ENCODE measurements at places on chromosomes 3 and 15. TPM values are rescaled to one million over a fixed set of nuclear protein-coding genes. Genes with fewer than 3 reads are reported as not detected.
A peak's percentile ranks its signal among the peaks of the same experiment; 100 is the strongest.

- peak; percentile 70 for DNase-seq
Measured at GRCh38 chr3:149736175-149736952, 15.9 kb downstream of the COMMD2 start.

Gene NR2E3
- 0.63 TPM for total RNA-seq

Gene GOLGA8T
- total RNA-seq = not detected

DNA sequence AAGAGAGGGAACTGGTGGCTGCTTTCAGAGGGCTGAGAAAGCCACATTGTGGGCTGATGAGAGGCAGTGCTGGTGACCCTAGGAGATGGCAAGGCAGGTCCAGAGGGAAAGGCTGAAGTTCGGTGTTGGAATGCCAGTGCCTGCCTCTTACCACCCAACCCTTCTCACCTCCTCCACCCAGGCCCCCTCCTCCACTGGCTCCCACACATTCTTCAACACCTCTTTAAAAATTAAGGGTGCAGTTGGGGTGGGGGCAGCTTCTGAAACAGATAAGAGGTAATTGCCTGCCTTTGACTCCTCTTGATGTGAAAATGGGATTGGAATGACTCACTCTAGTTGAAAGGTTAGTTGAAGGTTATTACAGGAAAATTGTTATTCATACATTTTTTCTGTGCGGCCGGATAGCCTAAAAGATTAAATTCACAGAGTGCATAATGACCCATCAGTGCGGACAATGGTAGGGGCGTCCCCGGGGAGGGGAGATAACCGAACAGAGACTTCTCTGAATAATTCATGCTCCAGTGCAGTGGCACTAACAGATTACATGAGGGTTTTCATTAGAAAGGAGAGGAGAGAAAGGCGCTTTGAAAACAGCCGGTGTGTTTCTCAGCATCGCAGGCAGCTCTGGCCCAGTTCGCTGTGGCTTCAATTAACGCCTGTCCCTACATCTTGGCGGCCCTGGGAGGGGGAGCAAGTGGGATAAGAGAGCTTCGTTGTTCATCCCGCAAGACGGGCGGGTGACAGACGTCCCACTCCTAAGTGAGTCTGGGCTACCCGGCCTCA lies 212.4 kb downstream of the TLE3 start:
- DNase-seq = no peak

Gene SHC4
- total RNA-seq = 2.2 TPM

DNA sequence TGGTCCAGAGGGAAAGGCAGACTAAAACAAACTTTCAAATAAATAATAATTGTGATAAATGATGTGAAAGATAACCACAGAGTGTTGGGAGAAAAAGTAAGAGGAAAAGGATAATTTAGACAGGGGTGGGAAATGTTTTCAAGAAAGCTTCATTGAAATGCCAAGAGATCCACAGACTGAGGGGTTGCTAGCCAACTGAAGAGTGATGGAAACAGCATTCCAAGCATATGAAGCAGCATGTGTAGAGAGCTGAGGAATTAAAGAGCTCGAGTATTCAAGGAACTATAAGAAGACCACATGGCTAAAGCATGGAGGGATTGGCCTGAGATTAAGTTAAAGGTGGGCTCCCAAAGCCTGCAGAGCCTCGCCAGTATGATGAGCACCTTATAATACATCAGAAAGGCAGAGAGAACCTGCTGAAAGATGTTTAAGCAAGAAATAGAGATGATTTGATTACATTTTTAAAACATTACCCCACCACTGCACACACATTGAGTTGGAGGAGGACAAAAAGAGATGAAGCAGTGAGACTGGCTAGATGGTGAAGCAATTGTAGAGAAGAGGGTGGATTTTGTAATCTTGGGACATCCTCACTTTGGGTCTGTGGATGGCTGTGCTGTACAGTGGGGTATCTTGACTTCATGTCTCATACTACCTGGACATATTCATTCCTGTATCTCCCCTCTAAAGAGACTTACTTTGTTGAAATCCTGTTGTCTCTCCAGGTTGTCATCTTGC lies 100.8 kb downstream of the STAC start:
- DNase-seq = peak; percentile 82

Gene BCHE
- total RNA-seq = 5.7 TPM

- DNase-seq = no peak
Measured at GRCh38 chr15:76347482-76348055, 11.0 kb downstream of the ISL2 start.

DNA sequence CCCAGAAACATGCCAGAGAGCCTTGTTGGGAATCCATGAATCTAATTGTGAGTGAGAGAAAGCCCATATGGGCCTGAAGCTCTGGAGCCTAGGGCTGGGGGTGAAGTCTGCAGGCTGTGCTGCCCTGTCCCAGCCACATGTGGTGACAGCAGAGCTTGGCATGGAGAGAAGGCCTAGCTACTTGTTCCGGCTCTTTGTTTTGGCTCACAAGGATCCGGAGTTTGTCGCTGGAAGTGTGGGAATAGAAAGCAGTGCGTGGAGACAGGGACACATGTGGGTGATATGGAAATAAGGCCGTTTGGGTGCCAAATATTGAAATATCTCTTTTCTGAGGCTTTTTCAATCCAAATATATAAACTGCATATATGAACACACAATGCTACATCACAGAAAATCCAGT lies 78.2 kb downstream of the CLSTN2 start:
- DNase-seq = no peak

DNA sequence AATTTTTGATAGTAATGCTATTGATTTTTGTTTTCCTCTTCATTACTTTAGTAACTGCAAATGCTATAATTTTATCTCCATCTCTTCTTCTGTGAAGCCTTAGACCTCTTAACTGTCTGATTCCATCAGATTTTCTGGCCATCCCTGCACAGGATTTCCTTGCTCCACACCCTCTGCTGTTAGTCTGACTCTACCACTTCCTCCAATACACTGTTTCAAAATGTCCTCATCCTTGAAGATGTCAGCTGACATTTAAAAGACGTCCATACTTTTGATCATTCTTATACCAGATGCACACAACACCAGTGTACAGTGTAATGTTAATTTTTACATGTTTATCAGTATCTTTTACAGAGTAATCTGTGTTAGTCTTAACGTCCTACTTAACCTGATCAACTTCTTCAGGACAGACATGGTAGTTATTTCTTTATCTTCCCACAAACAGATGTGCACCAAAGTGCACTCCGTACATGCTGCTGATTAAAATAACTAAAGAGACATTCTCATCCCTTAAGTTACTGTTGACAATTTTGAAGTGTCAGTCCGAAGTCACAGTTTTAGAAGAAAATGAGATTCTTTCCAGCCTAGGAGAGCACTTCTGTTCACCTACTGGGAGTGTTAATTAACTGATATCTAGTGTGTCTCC lies 102.4 kb upstream of the RASGRP1 start:
- DNase-seq = no peak

GRCh38 chr3:140344601-140345205 lies 333.2 kb upstream of the TRIM42 start:
- DNase-seq = no peak

DNA sequence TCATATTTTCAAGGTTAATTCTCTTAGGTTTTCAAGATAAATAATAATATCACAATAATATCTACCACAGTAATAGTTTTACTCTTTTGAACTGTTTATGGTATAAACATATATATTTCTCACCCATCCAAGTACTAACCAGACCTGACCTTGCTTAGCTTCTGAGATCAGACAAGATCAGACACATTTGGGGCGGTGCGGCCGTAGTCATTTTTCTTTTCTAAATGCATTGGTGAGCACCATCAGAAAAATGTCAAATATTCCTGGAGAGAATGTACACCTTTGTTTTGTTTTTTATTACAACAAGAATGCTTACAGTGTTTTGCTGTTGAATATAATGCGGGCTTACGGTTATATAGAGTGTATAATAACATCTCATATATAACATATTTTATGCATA lies 267.8 kb downstream of the ADAMTS17 start:
- DNase-seq = no peak

Gene GOLGA6C
- not detected for total RNA-seq

Measured in fibroblast of the aortic adventitia (primary cell).